ENCODE measurements at places on chromosomes 13 and 19.

DNA sequence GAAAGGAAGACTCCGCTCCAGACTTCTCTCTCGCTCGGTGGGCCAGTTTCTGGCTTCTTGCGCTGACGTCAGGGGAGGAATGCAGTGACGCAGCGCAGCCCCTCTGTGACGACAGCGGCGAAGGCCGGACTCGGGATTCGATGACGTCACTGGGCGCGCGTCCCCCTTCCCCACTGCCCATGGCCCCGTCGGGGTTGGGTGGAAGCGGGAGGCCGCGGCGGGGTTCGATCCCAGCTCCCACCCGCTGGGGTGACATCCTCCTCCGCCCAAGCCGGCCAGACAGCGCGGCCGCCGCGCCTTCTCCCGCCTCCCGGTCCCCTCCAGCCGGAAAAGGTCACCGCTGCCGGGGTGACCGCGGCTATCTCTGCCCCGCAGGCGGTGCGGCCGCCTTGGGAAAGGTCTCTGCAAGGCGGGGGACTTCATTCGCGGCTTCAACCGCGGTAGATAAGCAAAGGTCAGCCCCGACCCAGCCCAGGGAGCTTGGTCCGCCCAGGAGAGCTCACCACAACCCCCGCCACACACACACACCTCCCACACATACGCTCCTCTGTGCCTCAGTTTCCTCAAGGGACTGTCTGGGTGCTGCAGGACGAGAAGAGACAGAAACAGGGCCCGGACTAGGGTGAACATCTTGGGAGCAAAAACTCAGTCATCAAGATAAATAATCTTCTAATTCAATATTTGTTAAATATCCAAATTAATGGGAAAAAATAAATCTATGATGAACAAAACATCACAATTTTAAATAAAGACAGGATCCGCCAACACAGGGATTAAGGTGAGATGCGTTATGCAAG is 844 bp upstream of the RFX1 start:
- DNase-seq = peak; percentile 91

GRCh38 chr19:34816708-34817107 is 43.7 kb upstream of the ZNF599 start:
- no peak for DNase-seq

GRCh38 chr13:46320821-46321220 is 66.2 kb downstream of the RUBCNL start:
- DNase-seq = no peak

DNA sequence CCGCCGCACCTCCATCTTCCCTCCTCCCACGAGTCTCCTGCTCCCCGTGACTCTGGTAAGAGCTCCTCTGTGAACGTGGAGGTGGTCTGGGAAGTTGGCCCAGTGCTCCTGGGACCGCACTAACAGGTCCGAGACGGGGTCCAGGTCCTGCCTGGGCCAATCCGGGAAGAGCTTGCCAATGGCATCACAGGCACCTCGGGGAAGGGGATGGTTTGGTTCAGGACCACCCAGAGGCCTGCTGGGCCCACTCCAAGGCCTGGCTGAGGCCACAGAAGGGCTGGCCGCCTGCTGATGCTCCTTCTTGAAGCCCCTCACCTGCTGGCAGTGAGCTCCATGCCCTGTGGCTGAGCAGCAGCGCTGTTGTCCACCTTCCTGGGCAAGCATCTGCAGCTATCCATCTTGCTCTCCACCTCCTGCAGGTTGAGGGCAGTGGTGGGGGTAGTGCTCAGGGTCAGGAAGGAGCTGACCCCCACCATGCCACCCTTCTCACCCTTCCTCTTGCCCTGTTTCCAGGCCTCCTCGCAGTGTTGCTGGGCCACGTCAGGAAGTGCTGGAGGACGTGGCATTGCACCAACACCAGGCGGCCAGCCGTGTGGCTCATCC is 41.2 kb upstream of the TPM4 start:
- DNase-seq = no peak

- DNase-seq = no peak
Observed at GRCh38 chr13:73273745-73274144, 214.9 kb downstream of the KLF5 start.

GRCh38 chr13:93248627-93249047 is 22.0 kb downstream of the GPC6 start:
- no peak for DNase-seq

DNA sequence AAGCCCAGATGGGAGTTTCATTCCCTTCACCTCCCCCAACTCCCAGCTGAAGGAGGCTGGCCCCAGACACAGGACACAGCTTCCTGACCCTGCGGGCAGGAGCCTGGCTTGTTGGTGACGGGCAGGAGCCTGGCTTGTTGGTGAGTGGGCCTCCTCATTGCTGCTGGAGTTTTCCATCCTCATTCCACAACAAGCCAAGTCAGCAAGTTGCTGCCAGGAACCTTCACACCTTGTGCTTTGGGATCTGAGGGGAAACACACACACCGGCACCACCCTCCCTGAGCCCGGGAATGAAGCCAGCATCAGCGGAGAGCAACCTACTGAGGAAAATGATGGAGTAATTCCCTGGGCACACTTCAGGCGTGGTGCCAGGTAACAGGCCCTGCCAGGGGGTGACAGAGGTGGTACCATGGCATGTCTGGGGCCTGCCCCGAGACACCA is 74.9 kb downstream of the ALOX5AP start:
- no peak for DNase-seq

DNA sequence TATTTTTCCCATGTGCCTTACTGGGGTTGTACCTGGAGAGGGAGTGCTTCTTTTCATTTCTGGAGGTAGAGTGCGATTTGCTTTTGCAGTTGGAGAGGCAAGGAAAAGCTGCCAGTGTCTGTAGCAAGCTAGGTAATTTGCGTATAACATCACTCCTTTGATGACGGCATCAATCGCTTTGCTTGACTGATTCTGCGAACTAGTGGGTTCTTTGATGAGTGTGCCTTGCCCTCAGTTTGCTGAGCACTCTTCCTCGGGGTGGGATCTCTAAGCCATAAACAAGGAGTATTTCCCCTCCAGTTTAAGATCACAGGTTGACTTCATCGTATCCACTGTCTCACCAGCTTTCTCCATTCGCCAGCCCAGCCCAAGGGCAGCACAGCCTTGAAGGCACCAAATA is 344.5 kb downstream of the KCNRG start:
- no peak for DNase-seq

DNA sequence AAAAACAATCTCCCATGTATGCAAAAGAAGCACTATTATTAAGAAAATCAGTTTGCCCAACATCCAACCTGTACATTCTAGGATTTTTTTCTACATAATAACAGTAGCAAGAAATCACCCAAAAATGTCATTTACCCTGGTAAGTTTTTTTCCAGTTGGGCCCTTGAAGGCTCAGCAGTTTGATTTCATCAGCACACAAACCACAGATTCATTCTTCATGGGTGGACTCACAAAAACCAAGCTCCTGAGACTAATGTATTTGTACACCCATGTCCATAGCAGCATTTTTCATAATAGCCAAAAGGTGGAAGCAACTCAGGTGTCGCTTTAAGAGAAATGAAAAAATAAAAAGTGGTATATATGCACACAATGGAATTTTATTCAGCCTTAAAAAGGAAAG is 210.1 kb downstream of the TBC1D4 start:
- no peak for DNase-seq
